ENCODE measurements at places on chromosomes 7 and 10.
A peak's percentile ranks its signal among the peaks of the same experiment; 100 is the strongest.

GRCh38 chr7:20409961-20410360 is 79.3 kb downstream of the ITGB8 start:
- no peak for DNase-seq

- no peak for DNase-seq
Observed at GRCh38 chr7:99897322-99898022, 20.6 kb upstream of the OR2AE1 start.

DNA sequence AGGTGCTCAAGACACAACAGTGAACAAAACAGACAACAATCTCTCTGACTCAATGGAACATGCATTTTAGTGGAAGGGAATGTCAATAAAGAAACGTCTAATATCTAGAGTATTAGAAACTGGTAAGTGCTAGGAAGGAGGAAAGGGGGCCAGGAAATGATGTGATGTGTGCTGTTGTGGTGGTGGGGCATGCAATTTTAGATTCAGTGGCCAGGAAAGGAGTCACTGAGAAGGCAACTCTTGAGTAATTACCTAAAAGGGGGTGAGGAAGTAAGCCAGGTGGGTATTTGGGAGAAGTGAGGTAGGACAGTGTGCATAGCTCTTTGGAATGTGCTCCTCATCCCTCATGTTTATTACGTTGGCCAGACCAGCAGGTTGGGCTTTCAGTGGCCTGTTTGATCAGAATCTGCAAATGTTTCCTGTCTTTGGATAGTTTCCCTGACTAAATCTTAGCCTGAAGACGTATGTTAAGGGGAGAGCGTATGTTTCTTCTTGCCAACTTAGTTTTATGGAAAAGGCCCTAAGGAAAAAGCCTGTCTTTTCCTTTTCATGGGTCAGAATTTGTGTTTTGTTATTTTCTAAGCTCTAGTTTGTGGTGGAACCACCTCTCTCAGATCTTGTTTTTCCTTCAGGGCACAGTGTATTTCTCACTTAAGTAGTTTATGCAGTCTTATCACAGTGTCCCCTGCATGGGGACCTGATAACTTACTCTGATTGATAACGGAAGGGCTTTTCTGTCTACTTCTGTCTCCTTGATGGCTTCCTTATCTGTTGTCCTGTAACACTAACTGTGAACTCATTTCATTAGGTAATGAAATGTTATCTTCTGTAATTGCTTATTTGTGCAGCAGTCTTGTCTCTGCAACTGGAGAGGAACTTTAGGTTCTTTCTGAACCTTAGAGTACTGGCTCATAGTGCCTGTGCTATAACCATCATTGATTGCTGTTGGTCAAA is 203.7 kb downstream of the AUTS2 start:
- no peak for DNase-seq

DNA sequence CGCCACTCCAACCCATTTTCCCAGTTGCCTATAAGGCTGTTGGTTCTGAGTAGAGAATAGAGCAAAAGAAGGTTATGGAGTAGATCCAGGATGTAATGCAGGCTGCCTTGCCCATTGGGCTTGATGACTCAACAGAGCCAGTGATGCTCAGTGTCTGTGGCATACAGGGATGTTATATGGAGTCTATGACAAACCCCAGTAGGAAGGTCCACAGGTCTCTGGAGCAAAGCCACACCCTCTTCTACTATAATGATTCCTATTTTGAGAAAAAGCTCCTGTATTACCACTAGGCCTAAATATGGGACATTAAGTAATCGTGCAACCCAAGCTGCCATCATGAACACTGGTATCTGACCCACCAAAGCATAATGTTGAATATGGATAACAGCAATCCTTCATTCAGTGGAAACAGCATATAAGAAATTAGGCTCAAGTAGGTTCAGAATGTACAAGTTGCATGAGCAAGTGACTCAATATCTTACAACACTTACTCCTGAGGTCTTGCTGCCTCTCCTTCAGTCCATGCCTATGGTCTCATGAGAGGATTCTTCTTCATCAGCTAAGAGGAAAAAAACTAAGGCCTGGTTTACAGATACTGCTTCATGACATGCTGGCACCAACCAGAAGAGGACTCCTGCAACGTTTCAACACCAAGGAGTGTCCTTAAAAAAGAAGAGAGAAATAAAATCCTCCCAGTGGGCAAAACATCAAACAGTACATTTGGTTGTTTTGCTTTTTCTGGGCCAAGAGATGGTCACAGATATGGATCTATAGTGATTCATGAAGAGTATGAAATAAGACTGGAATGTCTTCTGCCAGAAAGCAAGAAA is 14.8 kb upstream of the FHIP2A start:
- no peak for DNase-seq

DNA sequence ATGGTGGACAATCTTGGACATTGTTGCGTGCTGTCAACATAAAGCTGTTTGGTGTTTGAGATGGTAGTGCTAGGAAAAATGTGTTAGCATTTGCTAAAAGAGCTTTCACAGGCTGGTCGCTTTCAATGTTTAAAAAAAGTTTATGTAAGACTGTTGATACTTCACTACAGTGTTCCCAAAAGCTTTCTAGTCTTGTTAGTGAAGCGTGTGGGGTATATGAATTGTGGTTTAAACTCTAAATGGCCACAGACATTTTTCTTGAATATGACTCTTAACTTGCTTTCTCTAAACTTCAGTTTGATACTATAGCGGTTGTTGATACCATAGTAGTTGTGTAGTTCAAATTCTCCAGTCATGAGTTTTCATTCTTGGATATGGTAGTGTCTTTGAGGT is 44.9 kb downstream of the MCU start:
- no peak for DNase-seq

DNA sequence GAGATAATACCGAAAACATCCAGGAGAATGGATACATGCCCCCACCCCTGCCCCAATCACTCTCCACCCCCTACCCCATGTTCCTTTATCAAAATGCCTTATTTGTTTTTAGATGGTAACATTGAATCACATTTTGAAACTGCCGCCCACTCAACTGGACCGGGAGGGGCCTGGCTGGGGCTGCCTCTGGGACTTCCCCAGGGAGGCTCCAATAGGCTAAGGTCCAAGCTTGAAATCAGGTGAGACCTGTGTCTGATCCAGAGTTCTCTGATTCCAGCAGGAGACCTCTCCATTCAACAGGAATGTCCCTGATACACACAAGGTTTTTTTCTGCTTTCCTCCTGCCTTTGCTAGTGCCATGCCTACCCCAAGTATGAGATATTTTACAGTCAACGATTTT is 43.8 kb upstream of the ACSL5 start:
- DNase-seq = no peak

GRCh38 chr7:117111535-117111934 is 158.2 kb downstream of the ST7 start:
- DNase-seq = no peak

DNA sequence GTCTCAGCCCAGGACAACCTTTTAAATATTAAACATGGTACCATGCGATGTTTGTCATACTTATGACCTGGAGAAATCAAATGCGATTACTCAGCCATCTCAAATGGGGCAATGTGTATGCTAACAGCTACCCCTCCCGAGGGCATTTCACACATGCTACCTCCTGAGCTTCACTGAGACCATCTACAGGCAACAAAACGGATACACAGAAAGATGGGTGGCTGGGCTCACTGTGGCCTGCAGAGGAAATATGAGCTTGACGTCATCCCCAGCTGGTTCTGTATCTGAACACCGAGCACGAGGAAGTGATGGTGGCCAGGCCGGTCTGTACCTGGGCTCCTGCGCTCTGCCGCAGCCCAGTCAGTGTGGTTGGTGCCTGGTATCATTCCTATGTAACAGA is 374.3 kb downstream of the RPS24 start:
- no peak for DNase-seq

DNA sequence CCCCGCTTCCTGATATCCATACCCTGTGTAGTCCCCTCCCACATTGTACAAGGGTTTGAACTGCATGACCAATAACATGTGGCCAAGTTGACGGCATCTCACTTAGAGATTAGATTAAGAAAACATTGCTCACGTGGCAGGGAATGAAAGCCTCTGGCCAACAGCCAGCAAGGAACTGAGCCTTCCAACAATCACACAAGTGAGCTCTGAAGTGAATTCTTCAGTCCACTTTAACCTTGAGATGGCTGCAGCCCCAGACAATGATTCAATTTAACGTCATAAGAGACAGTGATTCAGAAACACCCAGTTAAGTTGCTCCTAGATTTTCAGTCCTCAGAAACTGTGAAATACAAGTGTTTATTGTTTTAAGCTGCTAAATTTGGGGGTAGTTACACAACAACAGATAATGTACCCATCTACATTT is 165.9 kb upstream of the PLXNA4 start:
- no peak for DNase-seq

DNA sequence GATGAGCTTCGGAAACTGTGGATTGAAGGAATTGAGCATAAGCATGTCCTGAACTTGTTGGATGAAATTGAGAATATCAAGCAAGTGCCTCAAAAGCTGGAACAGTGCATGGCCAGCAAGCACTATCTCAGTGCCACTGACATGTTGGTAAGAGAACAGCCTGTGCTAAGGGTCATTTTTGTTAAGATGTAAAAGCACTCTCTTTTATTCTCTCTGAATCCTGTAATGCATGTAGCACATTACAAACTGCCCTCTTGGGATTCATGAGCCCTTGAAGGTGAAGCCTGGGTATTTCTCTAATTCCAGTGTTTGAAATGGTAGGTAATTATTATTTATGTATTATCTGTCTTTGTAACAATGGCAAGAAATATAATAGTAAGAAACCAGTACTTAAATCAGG is 36.1 kb downstream of the EXOC4 start:
- DNase-seq = no peak

DNA sequence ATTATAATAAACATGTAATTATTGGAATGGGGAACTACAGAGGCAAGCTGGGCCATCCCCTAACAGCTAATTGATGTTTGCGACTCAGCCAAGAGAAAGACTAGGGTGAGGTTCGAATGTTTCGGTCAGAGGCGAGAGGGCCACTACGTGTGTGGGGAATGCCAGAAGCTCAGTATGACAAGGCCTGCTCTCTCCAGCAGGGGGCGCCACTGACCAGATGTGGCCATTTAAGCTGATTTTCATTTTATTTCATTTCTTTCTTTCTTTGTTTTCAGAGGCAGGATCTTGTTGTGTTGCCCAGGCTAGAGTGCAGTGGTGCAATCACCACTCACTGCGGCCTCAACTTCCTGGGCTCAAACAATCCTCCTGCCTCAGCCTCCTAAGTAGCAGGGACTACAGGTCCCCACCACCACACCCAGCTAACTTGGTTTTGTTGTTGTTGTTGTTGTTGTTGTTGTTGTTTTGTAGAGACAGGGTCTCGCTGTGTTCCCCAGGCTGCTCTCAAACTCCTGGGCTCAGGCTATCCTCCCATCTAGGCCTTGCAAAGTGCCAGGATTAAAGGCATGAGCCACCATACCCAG is 38.1 kb downstream of the TMEM130 start:
- DNase-seq = peak; percentile 7

- DNase-seq = no peak
Observed at GRCh38 chr7:20151708-20152456, 65.3 kb downstream of the MACC1 start.

GRCh38 chr7:32591938-32592337 is 96.6 kb downstream of the AVL9 start:
- DNase-seq = no peak

DNA sequence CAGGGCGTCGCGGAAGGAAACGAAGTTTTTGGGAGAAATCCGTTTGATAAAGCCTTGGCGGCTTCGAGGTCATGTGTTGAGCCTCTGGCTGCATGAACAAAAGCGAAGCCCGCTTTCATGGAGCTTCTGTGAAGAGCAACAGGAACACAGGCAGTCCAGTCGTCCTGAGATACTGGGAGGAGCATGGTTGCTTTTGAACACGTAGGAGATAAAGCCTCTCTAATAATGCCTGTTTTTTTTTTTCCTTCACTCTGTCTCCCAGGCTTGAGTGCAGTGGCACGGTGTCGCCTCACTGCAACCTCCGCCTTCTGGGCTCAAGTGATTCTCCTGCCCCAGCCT is 473 bp upstream of the ZNF32 start:
- no peak for DNase-seq

Data from activated naive CD4-positive, alpha-beta T cell (primary cell).